ENCODE measurements at places on chromosomes 6 and 20.

- DNase-seq, result no peak
These were observed 225.9 kb downstream of the TBXT start for GRCh38 chr6:165941786-165942185.

DNA sequence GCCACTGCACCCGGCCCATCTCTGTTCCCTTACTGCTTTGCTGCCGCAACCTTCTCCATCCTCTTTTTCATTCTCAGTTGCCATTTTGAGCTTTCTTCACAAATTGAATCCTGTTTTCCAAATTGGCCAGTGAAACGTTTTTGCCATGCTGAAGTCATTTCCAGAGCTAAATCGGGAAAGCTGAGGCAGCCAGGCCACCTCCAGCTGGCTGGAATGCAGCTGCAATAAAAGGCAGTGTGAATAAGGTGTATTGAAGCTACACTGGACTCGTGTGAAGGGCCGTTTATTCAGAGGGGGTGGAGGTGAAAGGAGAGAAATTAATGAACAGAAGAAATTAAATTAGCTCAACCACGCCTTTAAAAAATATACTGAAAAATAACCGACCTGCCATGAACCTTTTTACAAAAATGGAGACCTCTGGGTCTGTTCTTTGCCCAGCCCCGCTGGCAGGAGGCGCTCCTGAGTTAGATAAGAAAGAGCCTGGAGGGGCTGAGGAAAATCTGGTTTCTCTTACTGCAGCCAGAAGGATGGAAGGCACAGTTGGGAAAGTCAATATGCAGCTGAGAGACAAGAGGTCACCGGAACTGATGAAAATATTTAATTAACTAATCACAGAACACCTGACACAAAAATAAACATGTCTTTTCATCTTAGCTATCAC, 283.9 kb downstream of the FOXC1 start:
- DNase-seq, result no peak

DNA sequence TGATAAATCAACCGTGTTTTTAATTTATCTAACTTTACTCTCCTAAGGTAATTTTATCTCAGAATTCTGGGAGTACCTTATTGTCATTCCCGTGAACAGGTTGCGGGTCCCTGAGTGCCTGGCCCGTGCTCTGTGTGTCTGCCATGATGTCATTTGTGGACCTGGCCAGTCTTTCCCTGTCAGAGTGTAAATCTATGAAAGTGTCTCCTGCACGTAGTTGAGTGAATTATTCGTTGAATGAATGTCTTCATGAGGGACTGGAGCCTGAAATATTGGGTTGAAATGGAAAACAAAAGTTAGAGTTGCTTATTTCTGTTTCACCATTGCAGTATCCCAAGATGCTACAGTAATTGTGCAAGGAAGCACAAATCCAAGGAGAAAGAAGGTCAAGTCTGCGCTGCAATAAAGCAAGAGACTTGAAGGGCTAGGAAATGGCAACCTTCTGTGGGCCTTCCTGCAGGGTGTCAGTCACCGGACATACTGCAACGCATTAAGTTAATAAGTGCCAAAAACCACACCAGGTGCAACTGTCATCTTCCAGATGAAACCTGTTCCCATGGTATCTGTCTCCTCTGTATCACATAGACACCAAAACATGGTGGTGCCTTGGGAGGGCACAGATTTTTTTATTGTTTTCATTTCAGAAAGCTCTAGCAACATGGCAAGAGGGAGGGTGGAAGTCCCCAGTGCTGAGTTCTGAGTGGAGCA, 135.5 kb downstream of the ZDHHC14 start:
- DNase-seq, result no peak

DNA sequence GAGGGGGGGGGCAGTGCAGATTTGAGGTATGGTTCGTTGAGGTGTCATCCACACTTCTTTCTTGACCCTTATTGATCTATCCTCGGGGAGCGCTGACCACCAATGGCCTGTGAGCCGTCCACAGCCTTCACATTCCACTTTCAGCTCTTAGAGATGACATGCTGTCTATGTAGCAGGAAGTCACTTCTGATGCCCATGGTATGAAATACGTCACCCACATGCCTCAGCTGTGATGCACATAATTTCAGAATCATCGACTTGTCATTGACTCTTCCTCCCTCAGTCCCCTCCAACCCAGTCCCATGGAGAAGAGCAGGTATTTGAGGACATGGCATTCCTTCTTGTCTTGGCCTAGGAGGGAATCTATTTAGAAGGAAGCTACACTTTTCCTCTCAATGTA, 4.7 kb upstream of the ADGRF5 start:
- no peak for DNase-seq

DNA sequence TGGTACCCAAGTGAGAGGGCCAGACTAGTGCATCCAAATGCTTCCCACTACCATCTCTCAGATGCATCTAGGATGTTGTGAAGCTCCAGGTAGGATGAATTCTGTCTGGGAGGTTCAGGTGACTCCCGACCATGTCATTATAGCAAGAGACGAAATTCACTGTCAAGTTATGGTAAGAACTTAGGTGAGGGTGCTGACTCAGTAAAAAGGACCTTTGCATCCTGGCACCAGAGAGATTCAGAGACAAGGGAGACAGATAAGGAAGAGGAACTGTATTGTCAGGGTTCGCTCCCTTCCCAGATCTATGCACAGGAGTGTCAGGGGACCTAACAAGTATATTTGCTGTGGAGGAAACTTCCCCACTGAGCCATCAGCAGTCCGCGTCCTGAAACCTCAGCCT, 11.2 kb upstream of the PRIM2 start:
- no peak for DNase-seq

GRCh38 chr6:54118117-54118516, 6.9 kb downstream of the MLIP start:
- no peak for DNase-seq

DNA sequence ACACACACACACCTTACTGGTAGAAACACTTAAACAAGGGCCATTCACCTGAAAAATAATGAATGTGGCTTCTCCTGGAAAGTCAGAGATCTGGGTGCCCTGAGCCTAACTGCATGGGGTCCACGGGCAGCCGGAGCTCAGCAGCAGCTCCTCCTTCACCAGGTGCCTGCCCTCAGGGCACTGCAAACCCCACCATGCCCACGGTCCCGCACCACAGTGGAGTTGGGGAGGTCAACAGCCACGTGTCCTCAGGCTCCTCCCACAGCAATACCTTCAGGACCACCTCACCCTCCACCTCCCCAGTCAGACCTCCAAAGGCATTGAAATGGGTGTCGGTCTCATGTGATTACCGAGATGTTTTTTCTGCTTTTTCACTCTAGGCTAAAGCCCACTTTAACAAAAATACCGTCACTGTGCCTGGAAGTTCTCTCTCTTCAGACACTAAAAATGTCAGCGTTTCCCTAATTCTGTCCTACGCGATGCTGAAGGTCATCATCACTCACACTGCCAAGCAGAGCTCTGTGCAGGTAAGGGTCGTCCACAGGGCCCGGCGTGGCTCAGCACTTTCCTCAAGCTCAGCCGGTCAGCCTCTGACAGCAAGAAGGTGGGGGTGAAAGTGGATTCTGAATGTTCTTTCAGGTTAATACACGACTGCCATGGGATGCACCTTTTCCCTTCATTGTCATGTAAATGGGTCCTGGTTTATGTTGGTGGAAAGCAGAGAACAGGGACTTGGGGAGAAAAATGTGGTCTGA, 48.9 kb downstream of the CDK5RAP1 start:
- DNase-seq, result no peak

GRCh38 chr6:88105741-88106340, 58.2 kb downstream of the SPACA1 start:
- no peak for DNase-seq

DNA sequence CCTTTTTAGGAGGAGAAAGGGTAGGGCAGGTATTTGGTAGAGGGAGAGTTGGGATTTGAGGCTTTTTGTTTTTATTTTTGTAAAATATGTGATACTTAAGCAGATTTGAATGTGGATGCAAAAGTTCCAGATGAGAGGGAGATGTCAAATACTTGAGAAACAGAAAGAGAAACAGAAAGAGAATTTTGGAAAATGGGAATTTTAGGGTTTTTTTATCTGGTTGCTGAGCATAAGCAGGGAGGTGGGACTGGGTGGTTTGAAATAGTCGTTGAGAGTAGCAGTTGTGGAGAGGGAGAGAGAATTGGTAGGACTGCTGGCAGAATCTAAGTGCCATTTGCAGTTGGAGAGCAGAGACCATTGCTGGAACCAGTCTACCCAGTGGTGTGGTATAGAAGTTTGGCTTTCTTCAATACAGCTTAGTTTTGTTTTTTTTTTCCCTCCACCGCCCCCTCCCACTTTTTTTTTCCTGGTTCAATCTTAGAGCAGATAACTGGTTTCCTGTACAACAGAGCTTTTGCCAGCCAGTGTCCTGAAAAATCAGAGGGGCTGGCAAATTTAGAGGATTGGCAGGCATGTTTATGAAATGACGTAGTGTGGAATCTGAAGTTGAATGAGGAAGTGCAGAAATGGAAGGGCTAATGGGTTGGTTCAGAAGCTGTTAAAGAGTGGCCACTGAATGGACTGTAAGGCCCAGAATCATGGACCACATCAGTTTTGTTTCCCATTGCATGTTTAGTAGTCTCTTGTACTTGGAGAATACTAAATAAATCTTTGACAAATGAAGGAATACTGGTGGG, 68.7 kb downstream of the ATRN start:
- DNase-seq, result no peak

- no peak for DNase-seq
These were observed 205.7 kb upstream of the ARG1 start for GRCh38 chr6:131367206-131367873.

DNA sequence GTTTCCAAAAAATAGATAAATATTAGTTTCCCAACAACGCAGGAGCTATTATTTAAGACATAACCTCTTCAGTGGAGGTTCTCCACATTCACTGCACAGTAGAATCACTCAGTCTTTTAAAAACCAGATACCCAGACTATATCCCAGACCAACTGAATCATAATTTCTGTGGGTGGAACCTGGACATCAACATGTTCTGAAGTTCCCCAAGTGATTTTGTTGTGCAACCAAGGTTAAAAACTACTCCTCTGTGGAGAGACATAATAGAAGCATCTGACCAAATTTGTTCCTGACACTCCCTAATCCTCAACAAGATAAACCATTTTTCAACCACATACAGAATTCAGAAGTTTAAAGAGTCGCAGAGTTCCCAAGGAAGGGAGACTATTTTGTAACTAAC, 42.3 kb downstream of the STK38 start:
- DNase-seq, result no peak

DNA sequence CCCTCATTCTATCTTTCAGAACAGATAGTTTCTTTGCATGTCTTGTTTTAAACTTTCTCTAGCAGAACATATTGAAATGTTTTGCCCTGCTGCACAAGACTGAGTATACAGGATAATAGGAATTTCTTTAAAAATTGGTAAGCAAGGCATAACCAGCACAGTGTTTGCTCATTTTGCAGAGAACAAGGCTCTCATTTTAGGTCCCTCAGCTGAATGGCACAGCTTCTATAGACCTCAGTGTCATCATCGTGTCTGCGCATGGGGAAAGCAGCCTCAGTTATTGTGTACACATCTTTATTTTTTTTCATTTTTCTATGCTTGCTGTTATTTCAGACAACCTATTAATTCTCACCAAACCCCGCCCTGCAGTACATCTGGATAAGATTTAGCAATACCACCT, 35.7 kb downstream of the TTI1 start:
- no peak for DNase-seq

- peak; percentile 63 for DNase-seq
These were observed 335.3 kb downstream of the CD83 start for GRCh38 chr6:14452567-14453527.

DNA sequence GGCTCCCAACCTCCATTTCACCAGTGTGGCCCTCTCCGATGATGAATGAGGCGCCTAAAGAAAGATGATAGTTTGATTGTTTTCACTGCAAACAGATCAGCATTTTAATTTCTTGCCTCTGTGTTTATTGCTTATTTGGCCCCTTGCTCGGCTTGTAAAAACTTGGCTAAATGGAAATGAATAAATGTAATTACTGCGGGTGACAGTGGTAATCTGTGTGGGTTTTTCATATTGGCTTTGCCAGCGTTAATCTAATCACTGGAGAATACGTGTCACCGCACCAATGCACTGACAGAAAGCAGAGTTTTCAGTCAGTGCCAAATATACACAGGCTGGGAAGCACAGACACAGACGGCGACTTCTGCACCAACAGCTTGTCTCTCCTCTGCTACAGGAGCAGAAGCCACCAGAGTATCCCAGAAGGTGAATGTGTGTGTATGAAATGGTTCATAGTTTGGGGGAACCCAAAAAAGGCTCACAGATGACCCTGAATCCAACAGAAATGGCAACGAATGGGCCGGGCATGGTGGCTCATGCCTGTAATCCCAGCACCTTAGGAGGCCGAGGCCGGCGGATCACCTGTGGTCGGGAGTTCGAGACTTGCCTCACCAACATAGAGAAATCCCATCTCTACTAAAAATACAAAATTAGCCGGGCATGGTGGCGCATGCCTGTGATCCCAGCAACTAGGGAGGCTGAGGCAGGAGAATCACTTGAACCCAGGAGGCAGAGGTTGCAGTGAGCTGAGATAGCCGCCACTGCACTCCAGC, 534.0 kb downstream of the PKHD1 start:
- DNase-seq, result no peak

- no peak for DNase-seq
These were observed 166.1 kb downstream of the CDKAL1 start for GRCh38 chr6:20700375-20700774.

DNA sequence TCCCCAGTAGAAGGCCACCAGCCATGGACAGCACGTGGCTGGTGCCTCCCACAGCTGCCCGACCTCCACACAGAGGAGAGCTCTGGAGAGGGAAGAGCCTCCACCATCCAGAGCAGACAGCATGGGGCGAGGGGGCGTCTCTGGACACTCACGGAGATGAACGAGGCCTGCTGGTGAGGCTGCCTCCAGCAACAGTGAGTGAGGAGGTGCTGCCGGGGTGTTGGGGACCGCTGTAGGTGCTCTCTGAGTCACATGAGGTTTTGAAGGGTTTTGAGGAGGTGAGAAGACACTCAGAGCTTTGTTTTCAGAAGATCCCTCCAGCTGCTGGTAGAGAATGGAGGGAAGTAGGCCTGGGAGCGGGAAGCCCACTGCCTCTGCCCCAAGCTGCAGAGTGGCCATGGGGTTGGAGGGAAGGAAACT, 65.6 kb downstream of the THBS2 start:
- no peak for DNase-seq

- DNase-seq, result no peak
These were observed 43.4 kb upstream of the SIRPG start for GRCh38 chr20:1700990-1701389.

GRCh38 chr6:149046164-149046821, 271.2 kb upstream of the TAB2 start:
- no peak for DNase-seq

DNA sequence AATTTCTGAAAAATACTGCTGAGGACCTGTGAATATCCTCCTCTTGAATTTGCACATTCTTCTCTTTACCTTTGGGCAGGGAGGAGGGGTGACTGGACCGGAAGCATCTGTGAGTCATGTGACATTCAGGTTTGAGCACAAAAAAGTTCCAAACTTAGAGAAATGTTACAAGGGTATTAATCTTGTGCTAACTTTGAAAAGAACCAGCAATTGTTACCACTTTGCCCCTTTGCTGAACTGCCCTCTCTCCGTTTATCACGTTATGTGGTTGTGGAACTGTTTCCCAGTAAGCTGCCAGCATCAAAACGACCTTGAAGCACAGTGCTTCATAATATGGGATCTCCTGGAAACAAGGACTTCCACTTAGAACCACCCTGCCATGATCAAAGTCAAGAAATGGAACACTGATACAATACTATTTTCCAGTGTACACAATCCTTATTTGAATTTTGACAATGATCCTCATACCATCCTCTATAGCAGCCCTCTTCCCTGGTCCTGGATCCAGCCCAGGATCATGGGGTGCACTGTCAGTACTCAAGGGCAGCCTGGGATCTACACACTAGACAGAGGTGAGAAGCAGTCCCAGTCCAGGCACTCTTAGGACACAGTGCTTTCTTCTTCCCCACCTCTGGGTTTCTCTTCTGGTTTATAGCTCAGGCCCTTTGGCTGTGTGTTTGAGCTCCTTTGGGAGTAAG, 2.3 kb upstream of the TUBB1 start:
- no peak for DNase-seq

Data from immature natural killer cell (primary cell).